ENCODE measurements at places on chromosomes 3 and 15. TPM values are rescaled to one million over a fixed set of nuclear protein-coding genes. Genes with fewer than 3 reads are reported as not detected.

ATP13A5 gene
- total RNA-seq: not detected

FRMD4B gene
- 3.4 TPM for total RNA-seq

GP5 gene
- not detected for total RNA-seq

USP13 gene
- 26.7 TPM for total RNA-seq

DNAH12 gene
- total RNA-seq: not detected

ALDH1A2 gene
- 0.72 TPM for total RNA-seq

CADM2 gene
- 10.0 TPM for total RNA-seq

EDEM1 gene
- 11.7 TPM for total RNA-seq

BOC gene
- 4.0 TPM for total RNA-seq

ATP10A gene
- 3.9 TPM for total RNA-seq

CADPS gene
- 5.4 TPM for total RNA-seq

POLQ gene
- 15.4 TPM for total RNA-seq

APPL1 gene
- 38.2 TPM for total RNA-seq

IGF2BP2 gene
- 130 TPM for total RNA-seq

COL6A5 gene
- 0.04 TPM for total RNA-seq

HES1 gene
- total RNA-seq: 23.3 TPM

CYP1A1 gene
- total RNA-seq: not detected

CHRNA5 gene
- total RNA-seq: 21.6 TPM

TGM4 gene
- not detected for total RNA-seq

GTF2A2 gene
- 147 TPM for total RNA-seq

GOLGA8Q gene
- not detected for total RNA-seq

TRH gene
- not detected for total RNA-seq
